GM18507 (cell line): ENCODE measurements at places on chromosomes 4 and X.

GRCh38 chrX:129682979-129683378, 28.2 kb upstream of the APLN start:
- no peak for DNase-seq

- no peak for DNase-seq
Measured at GRCh38 chr4:54473077-54473545, 184.6 kb upstream of the KIT start.

GRCh38 chr4:13248621-13249298, 235.4 kb downstream of the RAB28 start:
- no peak for DNase-seq

- no peak for DNase-seq
Measured at GRCh38 chr4:159705334-159705733, 602.5 kb downstream of the RAPGEF2 start.

GRCh38 chr4:76028350-76028765, 5.1 kb upstream of the CXCL10 start:
- no peak for DNase-seq

- no peak for DNase-seq
Measured at GRCh38 chr4:13201241-13201640, 282.9 kb downstream of the RAB28 start.
